ENCODE measurements at places on chromosomes 12 and 14.

DNA sequence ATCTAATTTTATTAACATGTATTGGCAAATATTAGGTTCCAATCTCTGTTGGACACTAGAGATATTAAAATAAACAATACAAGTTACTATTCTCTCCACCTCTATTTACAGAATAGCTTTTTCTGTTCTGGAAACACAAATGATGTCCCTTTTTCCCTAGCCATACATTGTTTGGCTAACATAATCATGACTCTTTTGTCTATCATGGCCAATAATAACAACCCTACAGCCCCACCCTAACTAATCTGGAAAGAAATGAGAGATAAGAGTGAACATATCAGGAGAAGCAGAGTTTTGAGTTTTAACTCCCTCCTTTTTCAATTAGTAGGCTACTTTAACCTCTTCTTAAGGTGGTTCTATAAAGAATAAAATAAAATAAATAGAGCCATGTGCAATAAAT, 40.2 kb downstream of the RASSF9 start:
- DNase-seq, result no peak

DNA sequence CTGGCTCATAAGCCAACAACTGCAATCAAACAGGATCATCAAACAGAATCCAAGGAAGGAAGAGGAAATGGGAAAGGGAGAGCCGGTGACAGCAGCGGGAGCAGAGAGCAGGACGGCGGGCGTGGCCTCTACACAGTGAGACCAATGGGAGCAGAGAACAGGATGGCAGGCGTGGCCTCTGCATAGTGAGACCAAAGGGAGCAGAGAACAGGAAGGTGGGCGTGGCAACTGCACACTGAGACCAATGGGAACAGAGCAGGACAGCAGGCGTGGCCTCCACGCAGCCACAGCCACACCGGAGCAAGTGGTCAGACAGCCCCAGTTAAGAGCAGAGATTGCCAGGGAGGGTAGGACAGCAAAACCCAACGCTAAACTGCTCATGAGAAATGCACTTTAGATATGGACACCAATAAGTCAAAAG, 16.4 kb downstream of the LRCOL1 start:
- DNase-seq, result no peak

DNA sequence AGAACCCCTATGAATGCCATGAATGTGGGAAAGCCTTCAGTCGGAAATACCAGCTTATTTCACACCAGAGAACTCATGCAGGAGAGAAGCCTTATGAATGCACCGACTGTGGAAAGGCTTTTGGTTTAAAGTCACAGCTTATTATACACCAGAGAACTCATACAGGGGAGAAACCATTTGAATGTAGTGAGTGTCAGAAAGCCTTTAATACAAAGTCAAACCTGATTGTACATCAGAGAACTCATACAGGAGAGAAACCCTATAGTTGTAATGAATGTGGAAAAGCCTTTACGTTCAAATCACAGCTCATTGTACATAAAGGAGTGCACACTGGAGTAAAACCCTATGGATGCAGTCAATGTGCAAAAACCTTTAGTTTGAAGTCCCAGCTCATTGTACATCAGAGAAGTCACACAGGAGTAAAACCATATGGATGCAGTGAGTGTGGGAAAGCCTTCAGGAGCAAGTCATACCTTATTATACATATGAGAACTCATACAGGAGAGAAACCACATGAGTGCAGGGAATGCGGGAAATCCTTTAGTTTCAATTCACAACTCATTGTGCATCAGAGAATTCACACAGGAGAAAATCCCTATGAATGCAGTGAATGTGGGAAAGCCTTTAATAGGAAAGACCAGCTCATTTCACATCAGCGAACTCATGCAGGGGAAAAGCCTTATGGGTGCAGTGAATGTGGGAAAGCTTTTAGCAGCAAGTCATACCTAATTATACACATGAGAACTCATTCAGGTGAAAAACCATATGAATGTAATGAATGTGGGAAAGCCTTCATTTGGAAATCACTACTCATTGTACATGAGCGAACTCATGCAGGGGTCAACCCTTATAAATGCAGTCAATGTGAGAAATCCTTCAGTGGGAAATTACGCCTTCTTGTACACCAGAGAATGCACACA, 22.3 kb downstream of the ZNF268 start:
- no peak for DNase-seq

- DNase-seq, result no peak
Observed at GRCh38 chr14:30020271-30020670, 92.6 kb upstream of the PRKD1 start.

Measured in SIG-M5 (cell line).